Stimulated activated CD4-positive, alpha-beta T cell treated with anti-CD3 and anti-CD28 coated beads, Interleukin-2, amount 100 ng/mL, for 24 hours (primary cell): ENCODE measurements at places on chromosomes 5 and 9.

GRCh38 chr5:117800261-117800660, 1188.1 kb downstream of the DTWD2 start:
- DNase-seq = no peak

- DNase-seq = no peak
Observed at GRCh38 chr9:68496356-68496755, 44.3 kb downstream of the TMEM252 start.

GRCh38 chr9:112119225-112120029, 55.7 kb downstream of the SUSD1 start:
- no peak for DNase-seq

DNA sequence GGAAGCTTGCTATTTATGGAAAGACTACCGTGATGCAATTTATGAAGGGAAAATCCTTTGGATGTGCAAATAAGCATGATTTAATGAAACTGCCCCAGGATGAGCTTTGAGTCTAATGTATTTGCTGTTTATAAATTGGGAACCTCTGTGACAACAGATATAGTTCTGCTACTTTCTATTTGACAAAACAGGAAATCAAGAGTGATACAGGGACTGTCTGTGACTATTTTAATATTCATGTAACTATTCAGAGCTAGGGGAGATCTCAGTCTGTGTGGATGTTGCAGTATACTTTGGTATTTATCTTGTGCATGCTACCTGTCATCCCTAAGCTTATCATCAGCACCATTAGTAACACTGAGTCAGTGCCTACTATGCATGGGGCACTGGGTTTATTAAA, 132.1 kb downstream of the PDZD2 start:
- no peak for DNase-seq

GRCh38 chr5:98698359-98698758, 75.1 kb upstream of the RGMB start:
- no peak for DNase-seq

DNA sequence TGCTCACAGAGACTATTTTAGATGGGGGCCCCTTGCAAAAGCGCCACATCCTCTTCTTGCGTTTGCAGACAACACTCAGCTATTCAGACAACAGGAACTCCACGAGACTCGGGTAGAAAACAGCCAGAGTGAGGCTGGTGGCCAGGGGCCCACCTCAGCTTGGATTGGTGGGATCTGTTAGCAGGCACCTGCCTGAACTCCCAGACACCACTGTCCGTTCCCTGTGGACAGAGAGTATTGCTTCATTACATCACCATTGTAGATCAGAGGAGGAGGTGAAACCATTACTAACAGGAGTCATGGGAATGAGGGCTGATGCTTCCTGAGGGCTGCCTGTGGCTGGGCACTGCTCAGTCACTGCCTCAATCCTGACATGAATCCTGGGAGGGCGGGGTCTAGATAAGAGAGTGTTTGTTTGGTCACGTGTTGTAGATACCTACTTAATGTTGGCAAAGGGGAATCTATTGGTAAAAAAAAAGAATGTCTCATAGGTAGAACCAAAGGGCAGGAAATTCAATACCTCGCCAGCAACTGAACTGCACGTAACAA, 4.4 kb upstream of the RAPGEF1 start:
- no peak for DNase-seq

GRCh38 chr5:29367176-29367833, 1826.2 kb upstream of the CDH6 start:
- no peak for DNase-seq

DNA sequence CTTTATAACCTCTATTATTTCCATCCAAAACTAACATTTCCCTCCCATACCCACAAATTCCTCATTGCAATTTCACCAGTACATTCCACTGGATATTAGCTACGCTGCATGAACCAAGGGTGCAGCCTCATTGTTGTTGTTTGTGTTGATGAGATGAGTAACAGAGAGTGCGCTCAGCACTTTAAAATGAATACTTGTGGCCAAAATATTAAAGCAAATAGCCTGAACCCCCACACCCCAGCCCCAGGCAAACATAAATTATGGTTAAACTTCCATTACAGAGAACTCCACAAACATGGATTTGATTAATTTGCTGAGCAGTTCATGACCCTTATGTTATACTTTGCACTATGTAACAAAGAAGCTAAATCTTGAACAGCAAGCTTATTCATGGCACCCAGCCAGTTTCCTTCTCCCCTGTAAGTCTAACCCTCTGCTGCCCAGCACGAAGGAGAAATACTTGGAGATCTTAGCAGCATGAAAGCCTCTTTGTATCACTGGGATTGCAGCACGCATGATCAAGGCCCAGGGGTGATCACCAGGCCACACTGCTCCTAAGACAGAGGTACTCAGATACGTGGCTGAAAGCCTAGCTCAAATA, 205.0 kb downstream of the DOCK8 start:
- DNase-seq = no peak

GRCh38 chr9:515665-516064, 301.0 kb downstream of the DOCK8 start:
- no peak for DNase-seq

GRCh38 chr5:181234455-181235306, 9.0 kb downstream of the RACK1 start:
- DNase-seq = peak; percentile 41

GRCh38 chr5:111667128-111667736, 89.8 kb downstream of the NREP start:
- no peak for DNase-seq

- no peak for DNase-seq
Observed at GRCh38 chr5:88226881-88227450, 41.7 kb downstream of the TMEM161B start.

DNA sequence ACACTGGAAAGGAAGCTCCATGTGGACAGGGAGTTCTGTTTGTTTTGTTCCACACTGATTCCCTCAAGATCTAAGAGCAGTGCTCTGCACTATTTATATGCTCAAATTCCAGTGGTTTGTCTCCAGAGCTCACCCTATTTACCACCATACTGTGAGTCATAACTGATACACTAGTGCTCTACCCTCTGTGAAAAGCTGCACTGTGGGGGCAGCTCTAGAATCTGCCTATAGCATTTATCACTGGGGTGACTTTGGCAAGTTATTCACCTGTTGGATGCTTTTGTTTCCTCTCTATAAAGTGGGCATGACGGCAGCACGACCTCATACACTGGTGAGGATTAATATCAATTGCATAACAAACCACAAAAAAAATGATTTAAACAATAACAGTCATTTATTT, 307.8 kb downstream of the NR2F1-AS1 start:
- no peak for DNase-seq

DNA sequence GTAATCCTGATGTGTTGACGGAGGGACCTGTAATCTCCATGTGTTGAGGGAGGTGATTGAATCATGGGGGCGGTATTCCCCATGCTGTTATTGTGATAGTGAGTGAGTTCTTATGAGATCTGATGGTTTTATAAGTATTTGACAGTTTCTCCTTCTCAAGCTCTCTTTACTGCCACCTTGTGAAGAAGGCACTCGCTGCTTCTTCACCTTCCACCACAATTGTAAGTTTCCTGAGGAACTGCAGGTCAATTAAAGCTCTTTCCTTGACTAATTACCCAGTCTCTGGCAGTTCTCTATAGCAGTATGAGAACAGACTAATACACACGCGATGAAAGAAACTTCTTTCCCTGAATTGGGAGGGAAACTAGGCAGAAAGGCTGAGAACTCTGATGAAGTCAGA, 141.1 kb upstream of the RAD23B start:
- no peak for DNase-seq

DNA sequence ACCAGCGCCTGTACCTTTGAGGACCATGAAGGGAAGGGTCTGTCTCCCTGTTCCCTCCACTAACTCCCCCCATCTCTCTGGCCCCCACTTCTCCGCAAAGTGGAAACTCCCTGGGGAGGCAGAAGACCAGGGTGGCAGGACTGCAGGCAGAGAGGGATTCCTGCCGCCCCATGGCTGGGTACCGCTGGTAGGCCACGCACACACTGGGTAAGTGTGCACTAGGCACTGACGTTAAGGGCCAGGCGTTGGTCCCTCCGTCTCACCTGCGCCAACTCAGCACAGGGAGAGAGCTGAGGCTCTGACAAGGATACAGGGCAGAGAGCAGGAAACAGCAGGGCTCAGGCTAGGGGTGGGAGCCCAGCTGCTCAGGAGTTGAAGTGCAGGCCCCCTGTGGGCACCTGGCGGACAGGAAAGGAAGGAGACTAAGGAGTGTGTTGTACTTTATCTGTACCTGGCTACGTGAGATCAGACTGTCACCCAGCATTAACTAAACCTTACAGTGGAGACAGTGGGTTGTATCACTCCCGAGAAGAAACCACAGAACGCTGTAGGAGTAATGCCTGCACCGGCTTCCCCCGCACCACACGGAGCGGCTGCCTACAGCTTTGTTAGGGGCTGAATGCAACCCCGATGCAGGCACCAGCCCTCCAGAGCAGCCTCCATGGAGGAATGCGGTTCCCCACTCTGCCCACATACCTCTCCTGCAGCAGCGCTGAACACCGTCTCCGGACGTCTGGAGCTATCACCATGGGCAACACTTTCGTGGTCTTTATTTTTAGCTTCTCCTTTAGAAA, 34.2 kb upstream of the CLPTM1L start:
- no peak for DNase-seq

- DNase-seq = no peak
Observed at GRCh38 chr5:132663771-132664695, 6.1 kb downstream of the IL13 start.

DNA sequence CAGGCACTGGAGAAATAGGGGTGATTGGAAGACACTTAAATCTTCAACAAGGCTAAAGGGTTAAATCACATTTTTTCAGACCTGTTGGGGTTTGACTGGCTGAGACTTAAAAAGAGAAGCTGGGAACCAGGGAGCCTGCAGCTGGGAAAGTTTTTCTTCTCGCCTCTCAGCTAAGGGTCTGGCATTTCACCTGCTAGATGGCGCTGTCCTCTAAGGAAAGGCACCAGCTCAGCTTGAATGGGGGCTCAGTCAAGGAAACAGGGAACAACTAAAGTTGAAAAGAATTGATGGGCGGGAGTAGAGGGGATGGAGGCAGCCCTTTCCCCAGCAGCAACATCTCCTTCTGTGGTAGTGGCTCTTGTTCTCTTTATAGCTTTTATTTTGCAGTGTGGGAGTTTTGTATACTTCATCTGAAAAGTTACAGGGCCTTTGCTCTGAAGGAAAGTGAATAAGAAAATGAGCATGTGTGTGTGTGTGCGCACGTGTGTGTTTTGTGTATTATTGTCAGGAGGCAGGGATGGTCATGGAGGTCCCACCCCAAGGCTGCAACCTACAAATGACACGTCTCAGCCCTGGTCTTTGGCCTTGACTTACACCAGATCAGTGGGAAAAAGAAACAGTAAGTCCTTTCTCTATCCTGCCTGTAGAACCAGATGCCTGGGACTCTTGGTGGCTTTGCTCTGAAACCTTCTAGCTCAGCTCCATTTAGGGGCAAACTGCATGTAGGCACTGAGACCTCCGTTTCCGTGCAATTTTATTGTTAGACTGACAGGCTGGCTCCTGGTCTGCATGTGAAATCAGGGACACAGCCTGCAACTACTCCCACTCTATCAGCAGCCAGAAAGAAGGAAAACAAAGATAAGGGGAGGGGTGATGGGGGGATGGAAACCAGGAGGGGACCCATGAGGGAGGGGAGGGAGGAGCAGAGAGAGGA, 316.2 kb upstream of the CLINT1 start:
- DNase-seq = peak; percentile 53

GRCh38 chr5:13955896-13956295, 11.4 kb upstream of the DNAH5 start:
- DNase-seq = no peak

- DNase-seq = no peak
Observed at GRCh38 chr9:102911185-102911584, 83.9 kb upstream of the CYLC2 start.

GRCh38 chr9:36543916-36544315, 28.8 kb upstream of the MELK start:
- no peak for DNase-seq

DNA sequence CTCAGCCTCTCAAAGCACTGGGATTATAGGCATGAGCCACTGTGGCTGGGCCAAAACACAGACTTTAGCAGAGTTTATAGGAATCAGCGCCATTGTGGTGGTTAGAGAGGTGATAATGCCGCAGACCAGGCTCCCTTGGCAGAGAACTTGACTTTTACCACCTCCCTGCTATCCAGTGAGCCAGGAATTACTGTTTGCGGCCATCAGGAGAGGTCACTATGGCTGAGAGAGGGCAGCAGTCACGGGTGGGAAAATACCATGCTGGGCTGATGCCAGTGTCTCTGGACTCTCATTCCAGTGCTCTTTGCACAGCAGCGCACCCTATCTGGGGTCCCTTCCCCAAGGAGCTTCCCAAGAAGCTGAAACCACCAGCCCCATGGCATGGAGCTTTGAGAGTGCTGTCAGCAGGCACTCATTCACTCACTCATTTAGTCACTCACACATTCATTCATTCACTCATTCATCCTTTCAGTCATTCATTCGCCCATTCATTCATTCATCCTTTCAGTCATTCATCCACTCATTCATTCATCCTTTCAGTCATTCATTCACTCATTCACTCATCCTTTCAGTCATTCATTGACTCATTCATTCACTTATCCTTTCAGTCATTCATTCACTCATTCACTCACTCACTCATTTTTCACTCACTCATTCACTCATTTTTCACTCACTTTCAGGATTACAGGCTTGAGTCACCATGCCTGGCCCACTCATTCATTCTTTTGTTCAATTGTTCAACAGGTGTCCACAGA, 27.3 kb upstream of the RNU6ATAC start:
- no peak for DNase-seq

DNA sequence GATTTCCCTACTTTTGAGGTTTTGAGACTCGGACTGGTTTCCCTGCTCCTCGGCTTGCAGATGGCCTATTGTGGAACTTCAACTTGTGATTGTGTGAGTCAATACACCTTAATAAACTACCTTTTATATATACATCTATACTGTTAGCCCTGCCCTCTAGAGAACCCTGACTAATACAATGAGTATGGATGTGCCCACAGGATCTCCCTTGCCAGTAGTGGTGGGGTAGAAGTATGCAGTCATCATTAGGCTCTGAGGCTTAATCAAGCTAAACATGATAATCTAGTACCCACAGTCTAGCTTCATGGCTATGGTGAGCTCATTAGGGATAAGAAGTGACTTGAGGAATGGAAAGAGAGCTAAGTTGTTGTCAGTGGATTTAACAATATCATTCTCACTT, 412.8 kb upstream of the PTGER4 start:
- no peak for DNase-seq

GRCh38 chr5:135266303-135266635, 132.8 kb downstream of the MACROH2A1 start:
- no peak for DNase-seq

DNA sequence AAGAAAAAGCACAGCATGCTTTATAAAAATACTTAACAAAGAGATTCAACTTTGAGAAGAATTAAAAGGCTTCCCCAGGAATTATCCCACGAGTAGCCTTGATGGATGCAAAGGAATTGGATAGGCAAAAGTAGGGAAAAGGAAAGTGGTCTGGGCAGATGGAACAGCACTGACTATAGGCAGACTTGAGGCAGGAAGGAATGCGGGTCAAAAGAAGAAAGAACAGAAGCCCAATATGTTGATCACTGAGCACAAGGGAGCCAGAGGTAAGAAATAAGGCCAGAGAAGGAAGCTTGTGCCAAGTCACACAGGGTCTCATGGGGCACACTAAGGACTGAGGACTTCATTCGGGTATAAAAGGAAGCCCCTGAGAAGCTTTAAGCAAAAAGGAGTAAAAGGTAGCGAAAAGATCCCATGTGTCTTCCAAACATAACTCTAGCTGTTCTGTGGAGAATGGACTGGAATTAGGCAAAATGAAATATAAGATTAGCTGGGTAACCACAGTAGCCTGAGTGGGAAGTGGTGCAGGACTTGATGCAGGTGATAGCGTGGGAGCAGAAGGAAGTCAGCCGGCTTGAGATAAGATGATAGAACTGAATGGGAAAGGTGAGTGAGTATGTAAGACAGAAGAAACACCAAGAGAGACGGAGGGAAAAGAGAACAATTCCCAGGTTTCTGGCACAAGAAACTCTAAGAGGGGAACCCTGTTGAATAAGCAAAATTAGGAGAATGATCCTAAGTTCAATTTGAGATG, 106.6 kb downstream of the DENND1A start:
- DNase-seq = no peak
